Smooth muscle cell of the coronary artery (primary cell): ENCODE measurements at places on chromosomes 12 and 14. TPM values are rescaled to one million over a fixed set of nuclear protein-coding genes. Genes with fewer than 3 reads are reported as not detected.

Gene DAO
- under 0.01 TPM in 1 of 2 replicates, not detected in the other for total RNA-seq

Gene ZDHHC22
- total RNA-seq: not detected in 2 replicates

Gene JPH4
- total RNA-seq: not detected in 2 replicates

Gene MOAP1
- 8.4 and 15.9 TPM in 2 replicates for total RNA-seq

Gene SLC10A1
- not detected in 2 replicates for total RNA-seq

Gene OR4E2
- not detected in 2 replicates for total RNA-seq

Gene GPR137C
- 0.23 and 0.68 TPM in 2 replicates for total RNA-seq
